ENCODE measurements at places on chromosomes 2 and 18. TPM values are rescaled to one million over a fixed set of nuclear protein-coding genes. Genes with fewer than 3 reads are reported as not detected.

DNA sequence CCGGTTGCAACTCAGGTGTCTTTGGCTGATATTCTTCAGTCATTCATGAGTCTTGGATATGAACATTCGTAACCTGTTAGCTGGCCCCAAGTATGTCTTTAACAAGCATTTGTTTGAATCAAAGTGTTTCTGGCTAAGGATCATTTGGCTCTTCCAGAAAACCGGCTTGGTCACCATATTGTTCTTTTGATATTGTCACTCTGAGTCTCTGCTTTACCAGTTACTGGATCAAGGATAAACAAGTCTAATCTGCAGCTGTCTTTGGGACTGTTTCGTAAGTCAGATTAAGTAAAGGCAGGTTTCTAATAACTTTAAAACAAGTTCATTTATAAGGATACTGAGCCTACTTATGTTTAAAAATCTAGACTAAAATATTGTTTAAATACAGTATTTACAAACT, 49.1 kb downstream of the KDM3A start:
- no peak for DNase-seq

DNA sequence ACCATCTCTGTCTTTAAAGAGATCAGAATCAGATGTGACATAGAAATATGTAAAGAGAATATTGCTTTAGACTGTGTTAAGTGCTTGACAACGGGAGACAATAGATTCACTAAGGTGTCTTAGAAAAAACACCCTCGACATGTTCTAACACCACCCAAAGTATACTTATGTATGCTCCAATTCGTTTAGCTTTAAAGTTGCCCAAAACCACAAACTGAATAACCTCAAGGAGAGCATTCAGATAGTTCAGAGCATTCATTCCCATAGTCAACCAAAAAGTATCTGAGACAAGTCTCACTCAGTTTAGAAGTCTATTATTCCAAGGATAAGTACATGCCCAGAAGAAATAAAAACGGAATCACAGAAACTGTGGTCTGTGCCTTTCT, 96.4 kb downstream of the KYNU start:
- no peak for DNase-seq

DNA sequence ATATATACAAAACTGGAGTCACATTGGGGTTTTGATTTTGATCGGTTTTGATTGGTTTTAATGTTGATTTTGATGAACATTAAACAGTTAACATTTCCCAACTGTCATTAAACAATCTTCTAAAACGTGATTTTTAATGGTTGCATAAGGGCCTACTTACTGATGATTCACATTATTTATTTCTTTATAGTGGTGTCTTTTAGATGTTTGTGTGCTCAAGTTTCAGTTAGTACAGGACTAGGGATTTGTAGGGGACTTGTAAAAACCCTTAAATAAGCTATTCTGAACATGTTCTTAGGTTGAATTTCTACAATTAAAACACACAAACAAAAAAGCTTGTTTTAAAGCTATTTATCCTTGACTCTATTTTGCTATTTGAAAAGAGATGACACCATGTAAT, 61.6 kb downstream of the TTC21B start:
- no peak for DNase-seq

GRCh38 chr2:236637686-236638569, 68.3 kb downstream of the ACKR3 start:
- no peak for DNase-seq

GRCh38 chr2:39476524-39476923, 39.4 kb upstream of the MAP4K3 start:
- no peak for DNase-seq

DNA sequence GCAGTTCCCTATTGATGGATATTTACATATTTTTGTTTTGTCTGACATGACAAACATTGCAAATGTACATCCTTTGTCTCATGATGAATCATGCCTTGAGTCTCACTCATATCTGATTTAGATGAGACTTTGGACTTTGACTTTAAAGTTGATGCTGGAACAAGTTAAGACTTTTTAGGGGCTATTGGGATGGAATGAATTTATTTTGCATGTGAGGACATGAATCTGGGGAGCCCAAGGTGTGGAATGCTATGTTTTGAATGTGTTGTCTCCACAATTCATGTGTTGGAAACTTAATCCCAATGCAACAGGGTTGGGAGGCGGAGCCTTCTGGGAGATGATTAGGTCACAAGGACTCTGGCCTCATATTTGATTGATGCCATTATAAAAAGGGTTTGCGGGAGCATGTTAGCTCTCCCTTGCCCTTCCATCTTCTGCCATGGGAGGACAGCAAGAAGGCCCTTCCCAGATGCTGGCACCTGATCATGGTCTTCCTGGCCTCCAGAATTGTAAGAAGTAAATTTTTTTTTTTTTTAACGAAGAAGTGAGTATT, 29.1 kb upstream of the INO80D start:
- DNase-seq = no peak

Gene IL36RN
- polyA plus RNA-seq = not detected

DNA sequence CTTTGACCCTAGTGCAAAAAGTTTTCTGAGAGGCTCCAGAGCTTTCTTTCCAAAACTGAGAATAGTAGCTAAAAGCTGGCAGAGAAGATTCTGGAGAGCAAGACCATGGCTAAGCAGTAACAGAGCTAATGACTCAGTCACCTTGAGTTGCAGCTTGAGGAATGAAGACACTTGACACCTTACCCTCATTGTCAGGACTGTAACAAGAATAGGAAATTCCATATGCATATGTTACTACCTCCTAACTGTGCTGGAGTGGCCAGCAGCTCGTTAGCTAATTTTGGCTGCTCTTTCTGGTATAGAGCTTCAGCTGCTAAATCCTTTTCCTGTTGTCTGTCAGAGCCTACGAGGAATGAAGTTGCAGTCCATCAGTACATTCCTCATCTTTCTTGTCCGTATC, 68.6 kb upstream of the LHCGR start:
- DNase-seq = no peak

DNA sequence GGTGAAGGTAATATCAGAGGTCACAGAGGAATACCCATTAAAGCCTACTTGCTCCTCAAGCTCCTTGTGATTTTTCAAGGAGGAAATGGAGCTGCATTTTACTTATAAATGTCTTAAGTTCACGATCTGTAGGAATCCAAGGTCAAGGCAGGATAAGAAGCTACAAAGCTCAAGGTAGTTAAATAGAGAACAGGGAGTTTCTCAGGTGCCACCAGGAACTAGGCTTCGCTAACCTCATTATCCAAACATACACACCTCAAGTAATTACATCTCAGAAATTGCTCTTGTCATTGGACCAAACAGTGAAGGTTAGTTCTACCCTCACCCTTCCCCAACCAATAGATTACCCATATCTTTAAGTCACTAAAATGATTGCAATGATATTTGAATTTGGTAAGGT, 317.4 kb upstream of the HNRNPA3 start:
- no peak for DNase-seq

- no peak for DNase-seq
Observed at GRCh38 chr18:32732165-32732564, 40.7 kb downstream of the KLHL14 start.

DNA sequence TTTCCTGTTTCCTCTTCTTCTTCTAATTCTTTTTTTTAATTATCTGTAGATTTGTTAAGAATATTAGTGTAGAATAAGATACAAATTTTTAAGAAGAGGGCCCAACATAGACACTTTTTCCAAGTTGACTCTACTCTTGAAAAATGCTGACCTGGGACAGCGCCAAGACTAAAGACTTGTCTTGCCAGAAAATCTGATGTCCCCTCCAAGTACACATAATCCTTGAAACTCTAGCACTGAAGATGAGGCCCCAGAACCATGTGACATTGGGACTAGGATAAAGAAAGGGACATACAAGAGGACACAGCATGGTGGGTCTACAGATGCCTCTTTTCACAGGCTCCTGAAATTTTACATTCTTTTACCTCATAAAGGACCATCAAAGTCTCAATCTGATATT, 271.6 kb upstream of the SESTD1 start:
- no peak for DNase-seq

DNA sequence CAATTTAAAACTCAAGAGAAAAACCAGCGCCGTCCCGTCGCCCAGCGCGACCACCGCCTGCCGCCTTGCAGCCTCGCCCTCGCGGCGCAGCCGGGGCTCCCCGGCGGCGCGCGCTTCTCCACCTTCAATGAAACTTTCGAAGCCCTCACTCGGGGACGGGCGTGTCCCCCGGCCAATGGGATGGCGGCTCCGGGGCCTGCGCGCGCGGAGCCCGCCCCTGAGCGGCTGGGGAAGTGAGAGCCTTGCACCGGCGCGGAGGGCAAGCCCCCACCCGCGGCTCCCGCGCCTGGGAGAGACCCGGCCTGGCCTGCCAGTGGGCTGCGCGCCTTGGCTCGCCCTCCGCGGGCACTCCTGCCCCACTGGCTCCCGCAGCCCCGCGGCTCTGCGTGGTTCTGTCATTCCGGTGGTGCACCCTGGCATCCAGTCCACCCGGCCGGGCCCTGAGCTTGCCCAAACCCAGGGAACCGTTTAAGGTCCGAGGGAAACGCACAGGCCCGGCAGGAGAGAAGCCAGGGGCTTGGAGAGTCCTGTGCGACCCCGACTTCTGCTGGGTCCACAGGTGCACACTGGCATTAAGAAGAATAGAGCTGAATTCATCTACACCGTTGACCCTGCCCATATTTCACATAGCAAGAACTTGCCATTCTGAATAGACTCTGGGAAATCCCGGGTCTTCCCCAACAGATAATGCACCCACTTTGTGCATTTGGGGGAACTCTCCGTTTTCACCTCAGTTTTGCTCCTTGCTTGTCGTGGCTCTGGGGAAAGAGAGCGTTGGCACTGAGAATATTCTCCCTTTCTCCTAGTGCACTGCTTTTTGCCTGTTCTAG, at the start of gene PIEZO2:
Gene PIEZO2 (minus strand): TSS at position 129 of the 830 bp plus-strand sequence. CDS start 981 bp downstream, outside the sequence.
- DNase-seq = peak; percentile 51

GRCh38 chr2:241064802-241065354, 37.2 kb downstream of the MTERF4 start:
- no peak for DNase-seq

GRCh38 chr18:39199231-39199855, 1633.7 kb upstream of the CELF4 start:
- DNase-seq = no peak

DNA sequence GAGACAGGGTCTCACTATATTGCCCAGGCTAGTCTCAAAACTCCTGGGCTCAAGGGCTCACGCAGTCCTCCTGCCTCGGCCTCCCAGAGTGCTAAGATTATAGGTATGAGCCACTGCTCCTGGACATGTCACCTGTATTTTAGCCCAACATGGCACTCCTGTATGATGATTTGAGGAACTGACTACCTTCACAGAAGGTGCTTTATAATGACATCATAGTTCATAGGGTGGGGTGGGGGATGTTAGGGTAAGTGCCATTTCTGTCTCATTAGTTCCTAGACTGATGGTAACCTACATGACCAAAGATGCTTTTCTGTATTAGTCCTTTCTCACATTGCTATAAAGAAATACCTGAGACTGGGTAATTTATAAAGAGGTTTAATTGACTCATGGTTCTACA, 109.7 kb downstream of the MAP4K4 start:
- no peak for DNase-seq
